ENCODE measurements at places on chromosomes 7 and 10.

DNA sequence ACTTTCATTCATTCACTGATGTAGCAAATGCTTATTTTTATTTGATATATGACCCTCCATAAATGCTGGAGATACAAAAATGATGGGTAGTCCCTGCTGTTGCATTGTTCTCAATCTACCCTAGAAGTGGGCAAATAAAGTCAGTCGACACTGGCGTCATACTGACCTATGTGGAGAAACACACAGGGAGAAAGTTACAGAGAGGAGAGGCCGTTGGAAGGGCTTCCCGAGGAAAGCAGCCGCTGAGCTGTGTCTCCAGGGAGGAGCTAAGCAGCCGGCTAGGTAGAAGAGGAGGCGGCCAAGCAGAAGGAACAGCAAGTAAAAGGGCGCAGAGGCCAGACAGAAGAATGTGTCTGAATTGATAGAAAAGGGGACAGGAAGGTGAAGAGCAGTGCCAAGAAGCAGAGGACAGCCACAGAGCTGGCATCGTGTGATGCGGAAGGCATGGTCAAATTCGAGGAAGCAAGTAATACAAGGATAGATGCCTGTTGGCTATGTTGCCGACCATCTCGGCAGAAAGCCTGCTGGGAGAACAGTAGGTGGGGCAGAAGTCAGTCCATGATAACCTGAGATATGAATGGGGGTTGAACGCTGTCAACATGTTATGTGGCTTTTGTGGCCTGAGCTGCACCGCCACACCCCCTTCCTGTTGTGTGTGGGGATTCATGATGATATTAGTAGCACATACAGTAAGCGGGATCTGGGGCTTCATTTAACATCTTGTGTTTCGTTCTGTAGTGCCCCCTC is 25.9 kb downstream of the ST8SIA6 start:
- DNase-seq = no peak

GRCh38 chr10:106935978-106936451 is 228.5 kb downstream of the SORCS1 start:
- no peak for DNase-seq

- DNase-seq = no peak
Measured at GRCh38 chr10:12376211-12376610, 26.9 kb downstream of the CAMK1D start.

DNA sequence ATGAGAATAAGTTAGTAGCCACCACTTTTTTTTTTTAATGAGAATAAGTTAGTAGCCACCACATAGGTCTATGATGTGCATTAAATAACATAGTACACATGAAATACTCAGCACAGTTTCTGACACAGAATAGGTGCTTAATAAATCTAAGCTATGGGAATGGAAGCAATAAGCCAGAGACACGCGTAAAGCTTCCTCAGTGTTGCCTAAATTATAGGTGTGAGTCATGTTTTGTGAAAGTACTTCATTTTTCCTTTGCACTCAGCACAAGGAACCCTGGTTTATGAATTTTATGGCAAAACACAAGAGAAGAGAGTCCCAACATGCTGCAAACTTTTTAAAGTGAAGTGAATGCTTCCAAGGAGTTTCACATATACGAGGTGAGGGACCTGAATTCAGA is 267.4 kb downstream of the RNLS start:
- no peak for DNase-seq

DNA sequence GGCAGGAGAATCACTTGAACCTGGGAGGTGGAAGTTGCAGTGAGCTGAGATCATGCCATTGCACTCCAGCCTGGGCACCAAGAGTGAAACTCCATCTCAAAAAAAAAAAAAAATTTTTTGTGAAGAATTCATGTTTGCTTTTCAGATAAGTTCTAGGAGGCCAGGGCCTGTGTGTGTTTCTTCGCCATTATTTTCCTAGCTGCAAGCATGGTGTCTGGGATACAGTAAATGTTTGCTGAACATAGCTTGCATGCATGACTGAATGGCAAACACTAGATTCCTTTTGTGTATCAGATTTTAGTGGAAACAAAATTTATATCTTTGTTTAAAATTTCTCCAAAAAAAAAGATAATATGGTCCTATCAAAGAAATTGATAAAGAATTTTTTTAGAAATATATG is 9.7 kb upstream of the MACC1 start:
- no peak for DNase-seq

All from left hindlimb (tissue), 1 donor.